NCI-H524 (cell line): ENCODE measurements at places on chromosomes 1 and 21.

- no peak for DNase-seq
These were observed 144.7 kb downstream of the GRIK3 start for GRCh38 chr1:36889478-36890226.

DNA sequence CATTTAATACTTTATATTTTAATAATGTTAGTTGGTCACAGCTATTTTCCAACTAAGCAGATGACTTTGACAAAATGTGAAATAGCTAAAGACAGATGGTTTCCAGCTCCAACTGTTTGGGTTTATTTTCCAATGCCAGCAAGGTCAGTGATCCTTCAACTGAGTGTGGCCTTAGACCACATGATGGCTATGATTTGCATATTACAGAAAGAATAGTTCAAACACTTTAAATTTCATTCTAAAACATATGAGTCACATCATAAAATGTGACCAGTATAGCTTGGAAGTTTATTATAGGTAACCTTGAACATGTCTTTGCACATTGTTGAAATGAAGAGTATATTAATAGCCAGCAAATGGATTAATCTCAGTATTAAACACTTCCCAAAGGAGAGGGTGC is 454.0 kb upstream of the C1orf87 start:
- DNase-seq: no peak

GRCh38 chr1:244665771-244666217 is 12.9 kb downstream of the DESI2 start:
- DNase-seq: no peak

DNA sequence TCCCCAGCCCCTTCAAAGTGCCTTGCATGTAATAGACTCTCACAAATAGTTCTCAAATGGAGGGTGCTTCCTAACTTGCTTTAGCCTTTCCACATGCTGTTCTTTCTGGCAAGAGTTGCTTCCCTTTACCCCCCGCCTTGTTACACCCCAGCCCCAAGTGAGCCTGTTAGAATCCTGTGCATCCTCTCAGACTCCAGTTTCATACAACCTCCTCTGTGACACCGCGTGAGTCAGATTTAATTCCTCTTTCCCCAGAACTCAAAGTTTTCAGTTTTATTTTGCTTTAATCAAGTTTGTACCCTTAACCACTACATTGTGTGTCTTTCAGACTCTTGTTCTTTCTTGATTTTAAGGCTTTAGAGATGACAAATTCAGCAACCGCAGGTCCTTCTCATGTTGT is 234.5 kb upstream of the HOOK1 start:
- no peak for DNase-seq

GRCh38 chr1:151918819-151919610 is 9.7 kb upstream of the THEM4 start:
- no peak for DNase-seq

DNA sequence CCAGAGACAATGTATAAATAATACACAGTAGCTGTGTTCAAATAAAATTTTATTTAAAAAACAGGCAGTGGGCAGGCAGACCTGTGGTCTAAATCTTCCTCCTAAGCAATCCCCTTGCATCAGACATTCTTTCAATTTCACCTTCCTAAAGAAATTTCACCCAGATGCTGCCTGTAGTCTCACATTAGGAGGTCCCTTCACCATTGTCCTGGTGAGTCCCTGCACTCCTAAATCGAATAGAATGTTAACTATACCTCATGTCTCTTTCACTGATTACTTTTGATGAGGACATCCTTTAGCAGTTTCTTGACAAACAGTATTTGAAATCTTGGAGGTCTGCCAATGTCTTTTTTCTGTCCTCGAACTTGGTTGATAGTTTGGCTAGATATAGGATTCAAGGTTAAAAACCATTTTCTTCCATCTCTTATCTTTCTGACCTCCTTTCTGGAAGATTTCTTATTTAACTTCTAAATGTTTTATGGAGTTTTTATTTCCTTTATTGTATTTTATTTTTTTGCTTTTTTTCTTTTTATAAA is 77.5 kb downstream of the LPGAT1 start:
- no peak for DNase-seq

GRCh38 chr1:205630651-205631009 is 1.2 kb downstream of the ELK4 start:
- no peak for DNase-seq

DNA sequence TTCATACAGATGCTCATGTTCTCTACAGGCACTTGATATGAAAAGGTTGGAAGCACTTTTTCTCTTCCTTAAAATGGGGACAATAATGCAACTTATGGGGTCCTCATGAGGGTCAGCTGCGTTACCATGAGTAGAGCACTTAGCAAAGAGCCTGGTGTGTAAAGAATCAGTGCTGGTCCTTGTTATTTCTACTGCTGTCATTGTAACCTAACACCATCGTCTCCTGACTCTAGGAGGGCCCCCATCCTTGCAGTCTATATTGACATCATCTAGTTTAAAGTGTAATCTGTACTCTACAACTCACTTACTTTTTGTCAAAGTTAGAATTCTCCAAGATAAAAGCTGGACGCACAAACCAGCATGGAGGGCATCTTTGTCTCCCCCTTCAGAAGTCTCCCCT is 2.4 kb downstream of the CAPN9 start:
- DNase-seq: no peak

- no peak for DNase-seq
These were observed 24.8 kb downstream of the TNFRSF8 start for GRCh38 chr1:12087797-12088314.

DNA sequence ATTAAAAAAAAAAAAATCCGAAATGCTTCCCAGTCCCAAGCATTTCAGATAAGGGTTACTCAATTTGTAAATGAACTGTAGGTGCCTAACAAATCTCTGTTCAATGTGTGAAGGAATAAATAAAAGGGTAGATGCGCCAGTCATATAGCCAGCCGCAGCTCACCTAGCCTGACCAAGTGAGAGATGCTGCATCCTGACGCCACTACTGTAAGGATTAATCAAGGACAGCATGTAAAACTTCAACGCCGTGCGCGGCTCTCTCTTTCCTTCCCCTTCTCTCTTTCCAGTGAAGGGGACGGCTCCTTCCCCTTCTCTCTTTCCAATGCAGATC is 441 bp downstream of the PPT1 start:
- DNase-seq: no peak

GRCh38 chr1:78375996-78376395 is 114.8 kb upstream of the PTGFR start:
- no peak for DNase-seq

DNA sequence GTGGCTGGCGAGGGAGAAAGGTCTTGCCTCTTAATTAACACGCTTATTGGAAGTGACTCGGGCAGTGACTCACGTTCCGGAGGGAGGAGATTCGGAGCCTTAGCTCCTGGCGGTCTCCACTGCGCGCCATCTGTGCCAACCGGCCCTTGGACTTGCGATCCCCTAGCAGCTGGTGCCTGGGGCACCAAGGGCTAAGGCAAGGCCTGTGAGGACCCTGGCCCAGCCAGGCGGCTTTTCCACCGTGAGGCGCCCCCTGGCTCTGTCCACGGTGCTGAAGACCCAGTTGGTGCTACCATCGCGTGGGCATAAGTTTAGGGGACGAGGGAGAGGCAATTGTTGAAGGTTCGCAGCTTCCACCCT is 1.3 kb upstream of the SYT6 start:
- DNase-seq: peak; percentile 78

DNA sequence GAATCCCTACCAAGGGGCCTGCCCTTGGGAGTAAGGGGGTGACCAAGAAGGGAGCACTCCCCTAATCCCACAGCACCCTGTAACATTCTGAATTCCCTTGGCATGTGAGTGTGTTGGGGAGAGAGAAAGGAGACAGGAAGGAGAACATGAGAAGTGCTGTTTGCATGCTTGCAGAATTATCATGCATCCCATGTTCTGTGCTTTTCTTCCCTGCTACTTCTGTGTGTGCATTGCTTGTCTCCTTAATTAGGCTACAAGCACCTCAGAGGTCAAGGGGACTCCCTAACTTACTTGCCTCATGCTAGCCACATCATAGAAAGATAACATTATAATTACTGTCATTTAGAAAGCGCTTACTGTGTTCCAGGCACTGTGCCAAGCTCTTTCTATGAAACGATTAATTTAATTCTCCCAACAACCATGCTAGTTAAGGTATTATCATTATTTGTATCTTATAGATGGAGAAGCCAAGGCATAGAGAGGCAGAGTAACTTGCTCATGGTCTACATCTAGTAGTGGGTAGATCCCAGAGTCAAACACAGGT is 11.1 kb downstream of the NOS1AP start:
- no peak for DNase-seq

GRCh38 chr1:233587958-233588799 is 25.7 kb upstream of the KCNK1 start:
- DNase-seq: no peak

- DNase-seq: no peak
These were observed 69.9 kb upstream of the USP25 start for GRCh38 chr21:15659753-15660422.

GRCh38 chr1:189175889-189176288 is 1301.8 kb downstream of the BRINP3 start:
- DNase-seq: no peak

DNA sequence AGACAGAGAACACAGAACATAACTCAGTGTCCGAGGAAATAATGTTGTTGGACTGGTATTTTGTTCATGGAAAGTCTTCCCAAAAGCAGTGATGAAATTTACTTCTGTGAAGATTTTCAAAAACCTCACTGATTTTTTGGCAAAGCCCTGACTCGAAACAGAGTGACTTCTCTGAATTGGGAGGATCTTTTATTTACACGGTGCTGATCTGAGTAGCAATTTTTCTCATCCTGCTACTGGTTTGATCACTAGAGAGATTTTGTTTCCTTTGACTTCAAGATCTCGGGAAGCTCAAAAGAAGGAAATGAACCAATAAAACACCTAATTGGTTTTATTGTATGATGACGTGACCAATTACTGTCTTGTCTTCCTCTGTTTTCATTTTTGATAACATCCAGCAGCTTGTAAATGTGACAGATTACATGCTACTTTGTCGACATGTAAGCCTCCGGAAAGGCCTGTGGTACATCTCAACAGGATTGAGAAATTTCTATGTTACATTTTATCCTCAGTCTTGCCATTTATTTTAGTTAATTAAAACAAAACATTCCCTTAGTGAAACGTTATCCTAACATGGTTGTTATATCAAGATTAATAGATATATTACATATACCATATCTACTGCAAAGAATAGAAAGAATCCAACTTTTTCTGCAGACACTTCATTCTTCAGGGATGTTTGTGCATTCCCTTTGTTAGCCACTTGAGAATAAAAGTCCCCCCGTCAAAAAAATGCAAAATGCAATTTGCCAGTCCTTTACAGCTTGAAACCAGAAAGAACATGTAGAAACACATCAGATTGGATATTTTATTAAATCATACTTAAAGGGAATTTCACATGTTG is 42.8 kb upstream of the IFI44L start:
- DNase-seq: no peak

GRCh38 chr1:76501136-76501535 is 366.1 kb upstream of the ST6GALNAC5 start:
- no peak for DNase-seq

GRCh38 chr1:17274186-17275170 is 25.6 kb downstream of the PADI3 start:
- DNase-seq: peak; percentile 24

GRCh38 chr1:36481771-36482723 is 666 bp downstream of the CSF3R start:
- DNase-seq: no peak

GRCh38 chr1:25644962-25645361 is 28.4 kb downstream of the MAN1C1 start:
- no peak for DNase-seq

DNA sequence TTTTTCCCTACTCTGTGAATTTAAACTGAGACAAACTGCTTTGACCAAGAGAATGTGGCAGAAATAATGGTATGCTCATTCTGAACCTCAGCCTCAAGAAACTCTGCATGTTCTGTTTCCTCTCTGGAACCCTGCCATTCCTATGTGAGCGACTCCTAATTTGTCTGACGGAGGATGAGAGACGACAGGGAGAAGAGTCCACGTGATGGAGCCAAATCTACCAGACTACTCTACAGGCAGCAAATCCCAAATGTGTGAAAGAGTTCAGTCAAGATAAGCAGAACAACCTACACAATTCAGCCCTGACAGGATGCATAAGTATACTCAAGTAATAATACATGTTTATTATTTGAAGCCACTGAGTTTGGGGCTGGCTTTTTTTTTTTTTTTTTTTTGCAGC is 153.5 kb downstream of the DPYD start:
- DNase-seq: no peak

DNA sequence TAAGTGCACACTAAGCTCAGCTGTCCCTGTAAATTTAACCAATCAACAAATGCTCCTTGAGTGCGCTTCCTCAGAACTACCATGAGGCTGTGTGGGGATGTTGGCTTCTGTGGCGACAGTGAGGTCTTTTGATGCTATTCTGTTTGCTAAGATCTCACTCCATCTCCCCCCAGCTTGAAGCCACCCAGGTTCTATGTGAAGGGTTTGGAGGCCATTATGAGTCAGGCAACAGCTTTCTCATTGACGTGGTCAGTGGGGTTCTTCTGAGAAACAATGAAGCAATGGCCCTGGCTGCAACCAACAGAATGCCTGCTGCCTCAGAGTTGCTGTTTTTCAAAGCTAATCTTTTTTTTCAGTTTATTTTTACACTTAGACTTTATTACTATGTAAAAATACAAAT is 205.5 kb downstream of the PTBP2 start:
- DNase-seq: no peak

DNA sequence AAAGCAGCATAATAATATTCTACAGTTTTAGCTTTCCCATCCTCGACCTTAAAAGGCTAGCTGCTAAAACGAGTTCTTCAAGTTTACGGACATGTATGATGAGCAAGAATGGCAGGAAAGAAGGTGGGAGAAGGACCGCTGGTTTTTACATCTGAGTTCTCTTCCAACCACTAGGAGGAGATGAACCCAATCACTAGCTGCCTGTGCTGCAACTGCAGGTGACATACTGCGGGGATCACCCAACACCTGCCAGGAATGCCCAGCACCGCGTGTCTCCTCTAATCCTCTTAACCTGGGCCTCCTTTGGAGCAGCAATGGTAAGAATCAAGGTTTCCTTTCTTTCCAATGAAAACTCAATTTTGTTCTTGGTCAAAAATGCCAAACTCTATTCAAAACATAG is 23.5 kb downstream of the TOR3A start:
- DNase-seq: peak; percentile 34

GRCh38 chr1:178183796-178184195 is 89.9 kb downstream of the RASAL2 start:
- DNase-seq: no peak
